ENCODE measurements at places on chromosomes 12 and 14.
A peak's percentile ranks its signal among the peaks of the same experiment; 100 is the strongest.

DNA sequence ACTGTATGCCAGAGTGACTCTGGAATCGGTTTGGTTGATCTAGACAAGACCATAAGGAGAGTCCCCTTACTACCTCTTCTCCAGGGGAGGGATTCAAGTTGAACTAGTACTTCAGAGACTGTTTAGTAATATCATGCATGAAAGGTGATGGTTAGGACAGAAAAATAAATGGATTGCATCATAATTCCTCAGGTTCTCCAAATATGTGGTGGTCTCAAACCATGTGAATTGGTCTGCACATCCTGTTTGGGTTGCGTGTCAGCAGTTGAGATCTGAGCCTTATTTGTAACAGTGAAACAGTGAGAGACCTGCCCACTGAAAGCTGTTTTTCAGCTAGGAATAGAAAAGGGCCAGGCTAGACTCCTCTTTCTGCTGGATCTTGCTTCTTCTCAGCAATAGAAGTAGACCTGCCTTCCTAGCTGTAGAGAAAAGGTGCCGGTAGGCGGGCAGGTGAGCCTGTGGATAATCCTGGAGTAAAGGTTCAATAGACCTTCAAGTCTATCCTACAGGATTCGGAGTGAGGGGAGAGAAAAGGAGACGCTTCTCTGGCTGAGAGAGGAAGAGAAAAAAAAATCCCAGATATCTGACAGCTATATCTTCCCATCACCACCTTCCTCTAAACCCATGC, 258.5 kb upstream of the E2F7 start:
- DNase-seq, result no peak

GRCh38 chr14:33184587-33184986, 245.9 kb downstream of the NPAS3 start:
- no peak for DNase-seq

DNA sequence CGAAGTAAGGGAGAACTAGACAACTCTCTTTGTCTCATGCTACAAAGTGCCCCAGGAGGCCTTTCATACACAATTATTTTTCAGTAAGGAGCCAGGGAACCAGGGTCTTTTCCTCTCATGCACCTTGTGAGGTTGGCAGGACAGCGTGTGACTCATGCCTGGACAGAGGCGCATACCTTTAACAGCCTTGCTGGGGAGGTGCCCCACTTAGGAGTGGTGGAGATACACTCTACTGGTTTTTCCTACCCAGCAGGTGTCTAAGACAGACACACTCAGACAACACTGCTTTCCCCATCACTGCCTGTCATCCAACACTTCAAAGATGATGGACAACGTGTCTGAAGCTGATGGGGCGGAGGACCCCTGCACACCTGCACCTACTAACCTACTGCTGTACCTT, 49.1 kb downstream of the B4GALNT3 start:
- DNase-seq, result no peak

GRCh38 chr12:34406228-34406995, 384.1 kb downstream of the ALG10 start:
- DNase-seq, result no peak

DNA sequence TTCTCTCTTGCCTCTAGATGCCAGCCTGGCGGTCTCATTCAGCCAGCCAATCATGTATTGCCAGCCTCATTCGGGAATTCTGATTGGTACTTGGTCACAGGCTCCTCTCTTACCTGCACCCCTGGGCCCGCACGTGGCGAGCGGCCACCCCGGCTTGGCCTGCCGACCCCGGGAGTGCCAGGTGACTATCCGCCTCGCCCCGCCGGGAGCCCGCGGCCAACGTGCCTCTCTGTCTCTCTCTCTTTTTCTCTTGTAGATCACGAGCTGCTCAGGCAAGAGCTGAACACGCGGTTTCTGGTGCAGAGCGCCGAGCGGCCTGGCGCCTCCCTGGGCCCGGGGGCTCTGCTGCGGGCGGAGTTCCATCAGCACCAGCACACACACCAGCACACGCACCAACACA, 39.3 kb downstream of the LRCOL1 start:
- no peak for DNase-seq

GRCh38 chr14:51614707-51615106, 37.0 kb upstream of the FRMD6 start:
- DNase-seq, result no peak

- DNase-seq, result no peak
Observed at GRCh38 chr14:81009346-81009745, 53.9 kb downstream of the TSHR start.

- peak; percentile 57 for DNase-seq
Observed at GRCh38 chr12:65170209-65170881, 962 bp downstream of the LEMD3 start.

DNA sequence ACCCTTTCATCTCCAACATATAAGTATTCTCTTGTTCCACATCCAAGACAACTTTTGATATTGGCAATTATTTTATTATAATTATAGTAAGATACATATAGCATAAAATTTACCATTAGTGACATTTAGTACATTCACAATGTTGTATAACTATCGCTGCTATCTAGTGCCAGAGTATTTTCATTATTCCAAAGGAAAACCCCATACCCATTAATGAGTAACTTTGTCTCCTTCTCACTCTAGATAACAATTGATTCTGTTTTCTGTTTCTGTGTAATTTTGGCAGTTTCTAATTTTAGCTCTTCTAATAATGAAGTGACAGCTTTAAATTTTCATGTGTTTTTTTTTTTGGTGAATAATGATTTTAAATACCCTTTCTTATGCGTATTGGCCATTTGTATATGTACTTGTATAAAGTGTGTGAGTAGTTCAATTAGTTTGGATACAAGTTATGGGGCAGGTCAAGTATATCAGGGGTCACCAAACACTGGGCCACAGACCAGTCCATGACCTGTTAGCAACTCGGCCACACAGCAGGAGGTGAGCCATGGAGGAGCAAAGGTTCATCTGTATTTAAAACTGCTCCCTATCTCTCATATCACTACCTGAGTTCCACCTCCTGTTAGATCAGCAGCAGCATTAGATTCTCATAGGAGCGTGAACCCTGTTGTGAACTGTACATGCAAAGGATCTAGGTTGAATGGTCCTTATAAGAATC, 97.2 kb upstream of the SYT1 start:
- DNase-seq, result no peak

GRCh38 chr14:51978681-51979085, 10.7 kb upstream of the RTRAF start:
- DNase-seq, result no peak

DNA sequence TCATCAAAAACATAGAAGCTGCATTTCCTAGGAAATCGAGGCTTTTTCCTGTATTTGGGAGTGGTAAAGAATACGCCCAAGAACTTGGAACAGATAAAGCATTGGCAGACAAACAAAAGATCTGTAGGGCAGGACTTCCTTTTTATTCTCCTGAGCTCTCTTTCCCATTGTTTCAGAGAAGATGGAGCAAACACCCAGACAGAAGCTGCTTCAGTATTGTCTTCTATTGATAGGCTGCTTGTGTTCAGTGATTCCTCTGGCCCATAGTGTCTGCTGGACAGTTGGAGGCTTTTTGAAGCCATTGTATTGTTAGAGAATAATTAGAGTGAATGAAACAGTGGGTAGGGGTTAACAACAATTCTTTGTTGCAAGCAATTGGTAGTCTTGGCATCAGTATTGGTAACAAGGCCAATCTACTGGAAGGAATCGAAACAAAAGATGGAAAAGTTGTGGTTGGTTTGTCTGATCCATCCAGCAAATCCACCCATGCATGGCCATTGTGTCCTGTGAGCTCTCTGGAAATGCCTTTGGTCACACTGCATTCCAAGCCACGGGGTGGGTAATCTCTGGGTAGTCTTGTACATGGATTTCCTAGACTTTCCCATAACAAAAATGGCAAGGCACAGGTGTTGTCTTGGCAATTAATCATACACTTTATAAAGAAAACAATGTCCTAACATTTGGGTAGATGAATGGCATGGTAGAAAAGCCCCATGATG, 424.8 kb downstream of the RAD51B start:
- no peak for DNase-seq

DNA sequence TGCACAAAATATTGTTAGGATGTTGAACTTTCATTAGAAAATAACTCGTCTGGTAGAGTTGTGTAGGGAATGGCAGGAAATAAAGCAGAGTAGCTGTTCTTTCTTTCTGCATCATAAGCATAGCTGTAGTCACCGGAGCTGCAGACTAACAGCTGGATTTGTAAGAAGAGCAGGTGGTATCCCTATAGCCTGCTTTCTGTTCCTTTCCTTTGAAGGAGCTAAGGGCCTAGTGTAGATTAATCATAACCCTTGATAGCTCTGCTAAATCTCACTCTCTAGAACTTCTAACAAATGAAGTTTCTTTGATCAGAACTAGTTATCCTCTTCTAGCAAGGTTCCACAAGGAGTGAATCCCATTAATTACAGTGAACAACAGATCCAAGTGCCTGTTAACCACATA, 3.5 kb downstream of the LMO3 start:
- DNase-seq, result no peak

DNA sequence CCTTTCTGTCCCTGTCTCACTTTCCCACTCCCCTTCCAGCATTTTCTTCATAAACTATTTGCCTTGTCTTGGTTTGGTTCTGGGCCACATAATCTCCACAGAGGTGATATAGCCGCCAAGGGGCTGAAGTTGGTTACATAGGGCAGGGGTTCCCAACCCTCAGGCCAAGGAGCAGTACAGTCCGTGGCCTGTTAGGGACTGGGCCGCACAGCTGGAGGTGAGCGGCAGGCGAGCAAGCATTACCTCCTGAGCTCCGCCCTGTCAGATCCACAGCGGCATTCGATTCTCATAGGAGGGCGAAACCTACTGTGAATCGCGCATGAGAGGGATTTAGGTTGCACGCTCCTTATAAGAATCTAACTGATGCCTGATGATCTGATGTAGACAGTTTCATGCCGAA, 80.6 kb upstream of the HIF1A start:
- DNase-seq, result no peak

DNA sequence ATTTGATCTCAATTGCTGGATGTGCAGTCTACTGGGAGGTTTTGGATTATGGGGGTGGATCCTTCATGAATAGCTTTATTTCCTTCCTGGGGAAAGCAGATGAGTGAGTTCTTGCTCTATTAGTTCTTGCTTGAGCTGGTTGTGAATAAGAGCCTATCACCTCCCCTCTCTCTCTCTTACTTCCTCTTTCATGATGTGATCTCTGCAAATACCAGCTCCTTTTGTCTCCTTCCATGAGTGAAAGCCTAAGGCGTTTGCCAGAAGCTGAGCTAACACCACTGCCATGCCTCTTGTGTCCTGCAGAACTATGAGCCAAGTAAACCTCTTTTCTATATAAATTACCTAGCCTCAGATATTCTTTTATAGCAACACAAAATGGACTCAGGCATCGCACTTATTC, 302.7 kb downstream of the CCER1 start:
- no peak for DNase-seq

DNA sequence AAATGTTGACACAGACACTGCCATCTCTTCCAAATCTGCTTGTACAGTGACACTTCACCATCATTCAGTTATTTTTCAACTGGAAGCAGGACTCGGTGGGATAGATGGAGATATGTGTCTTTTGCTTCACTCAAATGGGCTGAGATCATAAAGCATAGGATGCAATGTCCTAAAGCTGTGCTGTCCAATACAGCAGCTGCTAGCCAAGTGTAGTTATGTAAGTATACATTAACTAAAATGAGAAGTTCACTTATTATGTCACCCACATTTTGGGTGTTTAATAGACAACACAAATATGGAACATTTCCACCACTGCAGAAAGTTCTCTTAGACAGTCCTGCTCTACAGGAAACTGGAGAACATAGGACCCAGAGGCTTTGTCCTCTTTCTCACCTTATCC, 43.6 kb downstream of the AREL1 start:
- DNase-seq, result no peak

DNA sequence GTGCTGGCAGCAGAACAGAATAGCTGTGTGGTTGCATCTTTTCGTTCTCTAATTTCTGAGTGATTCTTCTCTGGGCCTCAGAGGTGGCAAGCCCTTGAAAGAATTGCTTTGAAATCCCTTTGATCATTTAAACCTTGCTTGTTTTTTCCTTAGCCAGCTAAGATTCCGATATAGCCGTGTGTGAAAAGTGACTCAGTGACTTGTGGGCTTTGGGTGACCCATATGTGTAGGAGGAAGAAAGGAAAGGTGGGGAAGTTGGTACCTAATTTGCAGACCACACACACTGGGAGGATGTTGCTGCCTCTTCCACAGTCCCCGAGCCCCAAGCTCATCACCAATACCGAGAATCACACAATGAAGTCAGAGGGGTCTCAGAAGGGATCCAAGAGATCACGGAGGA, 18.8 kb downstream of the SLC24A4 start:
- no peak for DNase-seq

- no peak for DNase-seq
Observed at GRCh38 chr14:38505221-38505972, 249.5 kb upstream of the CLEC14A start.

GRCh38 chr12:106081606-106082005, 57.1 kb downstream of the NUAK1 start:
- DNase-seq, result no peak

DNA sequence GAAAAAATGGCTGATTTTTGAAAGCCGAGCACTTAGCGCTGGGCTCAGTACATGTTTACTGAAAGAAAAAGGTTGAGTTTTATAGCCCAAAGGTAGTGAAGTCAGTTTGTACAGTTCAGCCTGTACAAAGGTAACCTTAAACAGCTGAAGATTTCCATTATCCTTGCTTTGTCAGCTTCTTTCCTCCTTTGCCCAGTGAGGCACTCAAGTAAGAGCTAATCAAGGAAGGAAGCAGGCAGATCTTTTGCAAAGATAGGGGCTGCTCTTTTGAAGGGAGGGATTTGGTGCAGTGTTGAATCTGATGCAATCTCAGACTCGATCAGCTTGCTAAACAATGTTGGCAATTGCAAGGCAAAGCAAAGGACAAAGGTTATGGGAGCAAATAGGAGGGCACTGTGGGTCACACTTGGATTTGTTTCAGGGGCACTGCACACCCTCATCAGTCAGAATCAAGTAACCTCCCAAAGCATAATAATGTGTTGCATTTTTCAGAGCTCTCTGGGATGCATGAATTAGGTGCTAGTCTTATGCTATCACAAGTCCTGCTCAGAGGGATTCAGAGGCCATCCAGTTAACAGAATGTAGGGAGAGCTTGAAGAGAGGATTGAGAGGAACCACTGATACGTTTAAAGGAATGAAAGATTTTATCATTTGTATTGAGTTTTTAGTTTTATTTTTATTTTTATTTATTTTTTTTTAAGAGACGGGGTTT, 44.4 kb downstream of the ANO6 start:
- no peak for DNase-seq

DNA sequence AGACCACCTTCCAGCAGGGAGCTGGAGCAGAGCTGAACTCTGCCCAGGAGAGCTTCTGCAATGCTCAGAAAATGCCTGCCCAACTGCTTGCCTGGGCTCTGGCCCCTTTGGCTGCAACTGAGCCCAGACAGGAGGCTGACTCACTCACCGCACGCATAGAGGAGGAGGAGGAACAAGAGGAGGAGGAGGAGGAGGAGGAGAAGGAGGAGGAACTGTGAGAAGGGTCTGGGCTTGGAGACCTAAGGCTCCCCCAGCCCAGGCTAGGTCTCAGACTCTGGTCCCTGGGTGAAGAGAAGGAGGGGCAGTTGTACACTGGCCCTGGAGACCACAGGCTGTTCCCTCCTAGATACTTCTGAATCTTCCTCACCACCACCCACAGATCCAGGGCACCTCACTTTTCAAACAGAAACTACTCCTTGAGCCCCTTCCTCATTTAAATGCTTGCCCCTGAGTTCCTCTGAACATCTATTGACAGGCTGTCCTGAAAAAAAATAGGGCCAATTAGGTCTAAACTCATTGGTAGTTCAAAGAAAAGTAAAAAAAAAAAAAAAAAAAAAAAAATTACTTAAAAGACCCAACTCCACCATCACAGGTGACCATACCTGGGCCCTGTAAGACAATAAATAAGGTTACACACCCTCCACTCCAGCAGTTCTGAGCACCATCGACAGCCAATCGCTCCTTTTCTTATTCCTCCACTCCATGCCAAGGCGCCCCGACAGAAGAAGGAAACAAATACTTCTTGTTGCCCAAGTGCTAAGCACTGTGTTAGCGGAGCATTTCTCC, 674 bp downstream of the VDR start:
- DNase-seq, result peak; percentile 58
